ENCODE measurements at places on chromosomes 5 and 9. TPM values are rescaled to one million over a fixed set of nuclear protein-coding genes. Genes with fewer than 3 reads are reported as not detected.
A peak's percentile ranks its signal among the peaks of the same experiment; 100 is the strongest.

IQGAP2 gene
- total RNA-seq, result 10.4 TPM

NUTM2G gene
- not detected for total RNA-seq

F2R gene
- total RNA-seq, result 28.3 TPM

GLRA1 gene
- 3.6 TPM for total RNA-seq

FOXD4 gene
- total RNA-seq, result 1.00 TPM

PSAT1 gene
- total RNA-seq, result 42.8 TPM

FAM169A gene
- 60.1 TPM for total RNA-seq

GRM6 gene
- 0.27 TPM for total RNA-seq

GRCh38 chr9:130142056-130142455 is 30.1 kb upstream of the NCS1 start:
- DNase-seq, result no peak

DNA sequence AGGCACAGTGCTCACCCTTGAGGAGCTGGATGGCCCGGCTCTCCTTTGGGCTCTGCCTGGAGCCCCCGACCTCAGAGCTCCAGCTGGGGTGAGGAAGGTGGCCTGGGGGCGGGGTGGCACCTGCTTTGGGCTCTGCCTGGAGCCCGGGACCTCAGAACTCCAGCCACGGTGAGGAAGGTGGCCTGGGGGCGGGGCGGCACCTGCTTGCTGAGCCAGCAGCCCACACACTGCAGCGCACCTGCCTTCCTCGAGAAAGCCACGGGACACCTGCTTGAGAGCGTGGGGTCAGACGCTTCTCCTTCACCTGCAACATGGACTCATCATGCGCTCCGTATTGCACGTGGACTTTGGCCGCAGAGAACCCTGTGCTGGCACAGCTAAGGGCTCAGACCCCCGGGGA is 51.8 kb downstream of the IRX2 start:
- no peak for DNase-seq

DNA sequence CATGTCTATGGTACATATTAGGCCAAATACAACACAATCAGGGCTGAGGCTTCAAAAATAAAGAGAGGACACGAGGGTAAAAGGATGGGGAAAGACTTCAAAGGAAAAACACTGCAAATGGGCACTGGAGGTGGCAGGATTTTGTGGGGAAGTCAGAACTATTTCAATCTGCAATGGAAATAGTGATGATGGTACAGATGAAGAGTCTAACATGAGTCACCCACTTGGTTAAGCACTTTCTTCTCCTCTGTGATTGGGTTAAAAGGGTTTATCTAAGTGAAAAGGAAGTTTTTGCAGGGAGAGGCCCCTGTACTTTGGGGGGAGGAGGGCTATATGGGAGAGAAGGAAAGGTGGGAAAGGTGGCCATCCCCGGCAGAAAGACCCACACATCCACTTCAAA is 4.5 kb upstream of the SH3GL2 start:
- no peak for DNase-seq

GRCh38 chr9:130498298-130498917 is 53.6 kb downstream of the ASS1 start:
- DNase-seq, result no peak

DNA sequence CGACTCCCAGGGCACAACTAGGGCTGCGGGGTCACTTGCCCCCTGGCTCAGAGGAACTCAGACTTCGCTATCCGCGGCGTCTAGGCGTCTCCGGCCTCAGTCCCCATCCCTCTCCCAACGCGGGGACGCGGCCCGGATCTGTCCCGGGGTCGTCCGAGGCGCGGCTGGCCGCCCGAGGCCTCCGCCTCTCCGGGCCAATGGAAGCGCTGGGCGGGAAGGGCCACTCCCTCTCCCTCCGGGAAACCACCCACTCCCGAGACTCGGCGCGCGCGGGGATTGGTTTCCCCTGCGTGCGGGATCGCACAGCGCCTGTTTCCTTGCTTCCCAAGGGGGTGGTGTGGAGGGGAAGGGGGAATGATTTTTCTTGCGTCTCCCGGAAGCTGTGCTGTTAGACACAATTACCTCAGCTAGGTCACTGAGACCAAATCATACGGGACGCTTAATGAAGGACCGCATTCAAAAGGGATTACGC is 38.3 kb downstream of the NR2F1 start:
- DNase-seq, result peak; percentile 86

- DNase-seq, result no peak
Observed at GRCh38 chr5:29039994-29040393, 2001.6 kb upstream of the CDH9 start.

DNA sequence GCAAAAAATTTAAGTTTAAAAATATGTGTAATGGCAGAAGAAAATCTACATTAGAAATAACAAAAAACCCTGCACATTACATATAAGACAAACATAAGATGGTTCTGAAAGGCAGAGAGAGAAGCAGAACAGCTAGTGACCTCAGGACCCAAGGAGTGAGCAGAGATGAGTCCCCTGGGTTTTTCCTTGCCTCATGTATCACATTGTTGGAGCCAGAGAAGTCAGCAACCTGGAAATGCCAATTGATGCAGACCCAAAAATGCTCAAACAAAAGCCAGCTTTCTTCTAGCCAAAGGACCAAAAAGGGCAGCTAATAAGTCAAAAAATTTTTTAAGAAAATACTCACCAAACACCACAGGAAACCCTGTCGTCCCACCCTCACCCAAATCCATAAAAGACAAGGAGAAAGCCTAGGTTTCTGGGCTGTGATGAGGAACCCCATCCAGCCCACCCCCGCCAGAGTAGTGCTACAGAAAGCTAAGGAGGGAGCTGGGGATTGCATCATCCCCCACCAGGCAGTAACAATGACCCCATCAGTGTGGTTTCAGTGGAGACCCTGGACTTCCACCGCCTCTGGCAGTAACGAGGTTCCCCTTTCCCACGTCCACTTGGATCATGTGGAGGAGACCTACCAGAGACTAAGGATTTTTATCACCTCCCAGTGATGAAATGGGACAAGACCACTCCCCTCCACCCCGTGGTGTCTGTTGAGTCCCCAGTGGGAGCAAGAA is 17.6 kb downstream of the DENND1A start:
- DNase-seq, result no peak

- DNase-seq, result no peak
Observed at GRCh38 chr9:104872656-104873488, 55.1 kb downstream of the ABCA1 start.

DNA sequence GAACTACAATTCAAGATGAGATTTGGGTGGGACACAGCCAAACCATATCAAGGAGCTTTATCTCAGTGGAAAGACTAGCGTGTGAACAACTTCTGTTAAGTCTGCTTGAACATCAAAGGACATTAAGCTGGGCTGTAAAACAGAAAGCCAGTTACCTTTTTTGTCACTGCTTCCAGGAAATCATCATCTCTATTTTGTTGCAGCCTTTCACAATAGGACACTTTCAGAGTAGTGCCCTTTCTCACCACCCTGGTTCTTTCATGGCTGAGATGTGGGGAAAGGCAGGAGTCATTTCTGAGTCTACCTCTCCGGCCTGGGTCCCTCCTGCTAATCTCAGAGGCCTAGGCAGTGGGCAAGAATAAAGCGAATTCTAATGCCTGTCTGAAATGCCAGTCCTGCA is 96.2 kb upstream of the PPP1R2B start:
- DNase-seq, result no peak

DNA sequence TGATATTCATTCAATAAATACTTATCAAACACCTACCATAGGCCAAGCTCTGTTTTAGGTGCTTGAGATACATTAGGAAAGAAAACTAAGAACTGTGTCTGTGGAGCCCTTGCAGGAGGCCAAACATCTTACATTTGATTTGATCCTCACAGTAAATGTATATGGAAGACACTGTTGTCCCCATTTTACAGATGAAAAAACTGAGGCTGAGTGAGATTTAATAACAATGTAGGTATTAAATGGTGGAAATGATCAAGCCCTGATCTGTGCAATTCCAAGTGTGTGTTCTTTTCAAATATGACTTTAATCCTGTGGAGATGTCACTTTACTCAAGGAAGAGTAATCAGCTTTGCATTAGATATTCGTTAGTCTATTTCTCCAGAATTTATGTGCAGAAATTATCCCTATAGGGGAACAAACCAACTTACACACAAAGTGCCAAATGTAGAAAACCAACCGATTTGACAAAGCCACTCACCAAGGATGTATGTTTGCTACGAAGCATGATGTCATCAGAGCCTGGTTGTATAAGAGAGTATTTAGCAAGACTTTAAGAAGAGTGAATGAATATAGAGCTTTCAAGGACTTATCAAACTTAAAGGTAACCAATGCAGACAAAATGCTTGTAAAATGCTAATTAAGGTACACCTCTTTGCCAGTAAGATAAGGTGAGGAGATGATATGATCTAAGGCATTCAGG is 153.9 kb upstream of the NFIB start:
- no peak for DNase-seq

- no peak for DNase-seq
Observed at GRCh38 chr9:69574057-69574456, 98.1 kb downstream of the APBA1 start.

DNA sequence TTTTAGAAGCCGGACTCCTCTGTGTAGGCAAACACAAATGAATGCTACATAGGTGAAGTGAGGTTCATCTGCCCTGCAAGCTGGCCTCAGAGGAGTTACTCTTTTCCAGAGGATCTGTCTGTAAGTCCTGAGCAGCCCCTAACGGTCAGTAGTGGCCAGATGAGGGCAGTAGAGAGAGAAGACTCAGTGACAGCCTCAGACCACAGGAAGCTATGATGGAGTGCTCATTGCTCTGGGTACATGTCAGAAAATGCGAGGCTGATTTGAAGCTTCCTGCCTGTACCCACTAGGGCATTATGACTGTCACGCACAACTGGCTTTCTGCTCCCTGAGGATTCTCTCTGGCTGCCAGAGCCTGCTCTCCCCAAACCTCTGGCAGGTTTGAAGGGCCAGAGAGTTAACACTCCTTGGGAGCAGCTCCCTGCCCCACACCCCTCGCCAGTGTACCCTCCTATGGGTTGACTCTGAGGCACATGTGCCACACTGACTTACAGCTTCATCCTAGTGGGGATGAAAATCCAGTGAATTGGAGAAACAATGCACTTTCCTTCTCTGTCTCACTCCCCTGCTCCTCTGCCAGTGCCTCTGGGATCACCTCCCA is 141.5 kb downstream of the GABRG2 start:
- DNase-seq, result peak; percentile 29

DNA sequence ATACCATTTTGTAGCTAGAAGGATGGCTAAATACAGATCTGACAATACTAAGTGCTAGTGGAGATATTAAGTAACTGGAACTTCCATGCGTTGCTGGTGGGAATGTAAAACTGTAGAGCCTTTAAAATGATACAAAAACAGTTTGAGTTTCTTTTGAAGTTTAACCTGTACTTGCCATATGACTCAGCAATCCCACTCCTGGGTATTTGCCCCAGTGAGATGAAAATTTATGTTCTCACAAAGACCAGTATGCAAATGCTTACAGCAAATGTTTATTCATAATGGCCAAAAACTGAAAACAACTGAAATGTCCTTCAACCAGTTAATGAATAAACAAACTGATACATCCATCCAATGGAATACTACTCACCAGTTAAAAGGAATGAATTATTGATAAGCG is 137.3 kb downstream of the SLC12A2 start:
- no peak for DNase-seq

GRCh38 chr5:43837091-43837490 is 234.1 kb downstream of the NNT start:
- no peak for DNase-seq

- no peak for DNase-seq
Observed at GRCh38 chr5:122493091-122494021, 181.3 kb downstream of the SNCAIP start.

- DNase-seq, result peak; percentile 64
Observed at GRCh38 chr9:89743573-89744254, 138.9 kb downstream of the GADD45G start.

GRCh38 chr5:74127381-74128320 is 501.7 kb downstream of the ARHGEF28 start:
- DNase-seq, result peak; percentile 73

- DNase-seq, result no peak
Observed at GRCh38 chr5:67037171-67037570, 159.4 kb downstream of the CD180 start.

DNA sequence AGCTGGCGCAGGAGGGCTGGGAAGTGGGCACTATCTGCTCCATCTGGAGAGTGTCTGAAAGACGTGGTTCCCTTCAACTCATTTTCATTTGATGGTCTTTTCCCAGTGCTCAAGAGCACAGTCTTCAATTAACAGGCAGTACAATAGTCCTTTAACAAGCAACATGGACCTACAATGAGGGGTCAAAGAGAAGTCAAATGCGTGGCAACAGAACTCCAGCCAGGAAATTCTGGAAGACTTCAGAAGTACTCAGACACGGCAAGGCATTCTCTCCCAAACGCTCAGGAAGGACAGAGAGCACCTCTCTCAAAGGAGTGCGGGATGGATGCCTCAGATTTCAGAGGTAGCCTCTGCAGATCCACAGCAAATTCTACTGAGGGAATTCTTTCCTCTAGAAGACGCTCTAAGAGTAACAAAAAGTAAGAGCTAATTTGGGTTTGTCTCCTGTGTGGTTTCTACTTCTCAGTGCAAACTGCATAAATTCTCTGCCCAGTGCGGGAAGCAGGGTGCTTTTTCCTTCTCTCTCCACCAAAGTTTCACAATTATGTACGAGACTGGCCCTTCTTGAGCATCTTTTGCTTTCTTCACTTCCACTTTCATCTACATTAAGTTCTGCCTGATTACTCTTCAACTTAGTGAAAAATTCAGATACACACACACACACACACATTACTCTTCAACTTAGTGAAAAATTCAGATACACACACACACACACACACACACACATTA is 56.4 kb downstream of the LHFPL2 start:
- DNase-seq, result no peak

GRCh38 chr9:35552837-35553236 is 52.2 kb upstream of the TESK1 start:
- DNase-seq, result no peak

GRCh38 chr5:6660688-6661087 is 27.4 kb downstream of the SRD5A1 start:
- DNase-seq, result no peak

DNA sequence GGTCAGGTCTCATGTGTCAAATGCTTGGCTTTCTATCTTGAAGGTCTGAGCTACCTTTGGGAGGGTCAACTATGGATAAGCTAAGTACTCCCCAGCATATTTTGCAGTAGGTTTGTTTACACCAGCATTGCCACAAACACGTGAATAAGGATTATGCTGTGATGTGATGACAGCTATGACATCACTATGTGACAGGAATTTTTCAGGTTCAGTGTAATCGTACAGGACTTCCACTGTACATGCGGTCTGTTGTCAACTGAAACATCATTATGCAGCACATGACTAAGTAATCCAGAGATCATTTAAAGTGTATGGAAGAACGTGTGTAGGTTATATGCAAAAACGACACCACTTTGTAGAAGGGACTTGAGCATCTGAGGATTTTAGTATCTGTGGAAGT is 104.0 kb downstream of the FSTL4 start:
- DNase-seq, result no peak

GRCh38 chr5:140319833-140320232 is 16.9 kb upstream of the PFDN1 start:
- no peak for DNase-seq
